Stimulated activated CD4-positive, alpha-beta T cell treated with anti-CD3 and anti-CD28 coated beads, Interleukin-1b, Interleukin-23, amount 100 ng/mL, for 24 hours (primary cell): ENCODE measurements at places on chromosomes 2 and 18.

- no peak for DNase-seq
Measured at GRCh38 chr2:22301228-22301627, 1083.8 kb upstream of the KLHL29 start.

DNA sequence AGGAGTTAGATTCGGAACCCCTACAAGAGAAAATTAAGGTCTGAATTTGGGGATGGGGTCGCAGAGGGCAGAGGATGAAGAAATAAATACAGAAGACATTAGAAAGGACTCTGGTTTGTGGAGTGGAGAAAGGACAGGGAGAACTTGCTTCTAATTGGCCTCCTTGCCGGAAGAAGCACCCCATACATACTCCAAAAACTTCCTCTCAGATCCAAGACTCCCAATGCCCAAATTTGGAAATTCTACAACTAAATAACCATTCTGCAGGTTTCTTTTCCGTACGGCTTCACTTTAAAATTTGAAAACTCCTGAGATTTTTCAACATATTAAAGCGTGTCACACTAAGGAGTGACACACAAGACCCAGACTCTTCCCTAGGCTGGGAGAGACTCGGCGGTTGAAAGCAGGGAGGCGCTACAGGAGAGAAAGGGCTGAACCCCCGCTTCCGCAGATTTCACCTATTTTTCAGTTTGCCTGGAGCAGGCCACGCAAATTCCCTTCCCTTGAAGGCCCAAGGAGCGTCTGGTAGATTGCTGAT lies 478 bp downstream of the CLHC1 start:
- DNase-seq, result no peak

- DNase-seq, result no peak
Measured at GRCh38 chr2:1685957-1686783, 58.1 kb downstream of the PXDN start.

DNA sequence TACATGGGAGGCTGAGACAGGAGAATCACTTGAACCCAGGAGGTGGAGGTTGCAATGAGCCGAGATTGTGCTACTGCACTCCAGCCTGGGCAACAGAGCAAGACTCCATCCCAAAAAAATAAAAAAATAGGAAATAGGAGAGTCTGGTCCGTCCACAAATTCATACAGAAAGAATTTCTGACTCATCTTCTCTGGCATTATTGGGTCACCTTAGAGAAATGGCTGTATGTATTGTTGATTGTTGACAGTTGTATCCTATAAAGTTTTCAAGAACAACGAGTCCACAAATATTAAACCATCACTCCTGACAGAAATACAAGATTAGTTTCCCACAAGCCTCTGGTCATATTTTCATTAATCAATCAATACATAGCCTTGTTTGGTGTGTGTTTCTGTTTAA lies 20.4 kb downstream of the RBM43 start:
- DNase-seq, result no peak

GRCh38 chr2:127379712-127380355 lies 7.9 kb downstream of the MAP3K2 start:
- DNase-seq, result no peak

DNA sequence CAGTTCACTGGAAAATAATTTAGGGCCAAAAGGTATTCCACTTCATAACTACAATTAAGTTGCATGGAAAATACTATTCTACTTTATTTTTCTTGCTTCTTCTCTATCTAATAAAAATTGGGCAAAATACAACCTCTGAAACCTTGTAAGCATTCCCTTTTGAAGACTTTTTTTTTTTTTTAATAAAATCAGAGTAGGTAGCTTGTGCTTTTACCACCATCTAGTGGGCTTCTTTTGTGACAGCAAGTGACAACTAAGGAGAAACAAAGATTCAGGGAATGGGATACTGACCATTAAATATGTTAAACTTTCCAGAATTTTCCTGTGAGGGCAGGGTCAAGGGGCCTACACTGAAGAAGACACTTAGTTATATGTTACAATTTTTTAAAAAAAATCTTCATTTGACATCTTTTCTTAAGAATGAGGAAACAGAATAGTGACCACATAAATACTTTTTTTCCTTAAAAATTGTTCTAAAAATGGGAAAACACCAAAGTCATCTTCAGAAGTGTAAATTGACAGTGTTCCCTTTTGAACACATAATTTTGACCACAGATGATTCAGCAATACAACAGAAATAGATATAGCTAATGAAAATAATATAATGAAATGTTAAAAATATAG lies 1183.2 kb upstream of the ACVR2A start:
- DNase-seq, result no peak

- no peak for DNase-seq
Measured at GRCh38 chr18:28365411-28365831, 188.5 kb upstream of the CDH2 start.

DNA sequence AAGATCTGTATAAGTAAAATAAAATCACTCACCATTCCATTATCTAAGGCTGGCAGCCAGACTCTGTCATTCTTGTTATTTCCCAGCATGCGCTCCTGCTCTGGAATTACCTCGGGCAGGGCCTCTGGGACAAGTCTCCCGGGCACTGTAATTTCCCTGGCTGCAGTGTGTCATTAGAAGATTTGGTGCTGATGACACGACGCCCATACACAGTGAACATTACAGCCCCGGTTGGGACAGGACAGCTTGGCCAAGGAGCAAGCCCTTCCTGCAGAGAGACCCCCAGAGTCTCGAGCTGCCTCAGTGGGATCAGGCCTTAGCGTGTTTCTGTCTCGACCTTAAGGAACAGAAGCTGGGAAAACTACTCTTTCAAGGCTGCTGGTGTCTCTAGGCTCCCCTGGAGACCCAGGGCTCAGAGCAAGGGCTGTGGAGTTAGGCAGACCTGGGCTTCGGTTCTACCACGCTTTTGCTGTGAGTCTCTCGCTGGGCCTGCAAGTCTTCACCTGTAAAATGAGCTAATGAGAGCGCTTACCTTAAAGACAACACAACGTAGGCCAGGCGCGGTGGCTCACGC lies 39.7 kb downstream of the SMAD7 start:
- DNase-seq, result no peak

DNA sequence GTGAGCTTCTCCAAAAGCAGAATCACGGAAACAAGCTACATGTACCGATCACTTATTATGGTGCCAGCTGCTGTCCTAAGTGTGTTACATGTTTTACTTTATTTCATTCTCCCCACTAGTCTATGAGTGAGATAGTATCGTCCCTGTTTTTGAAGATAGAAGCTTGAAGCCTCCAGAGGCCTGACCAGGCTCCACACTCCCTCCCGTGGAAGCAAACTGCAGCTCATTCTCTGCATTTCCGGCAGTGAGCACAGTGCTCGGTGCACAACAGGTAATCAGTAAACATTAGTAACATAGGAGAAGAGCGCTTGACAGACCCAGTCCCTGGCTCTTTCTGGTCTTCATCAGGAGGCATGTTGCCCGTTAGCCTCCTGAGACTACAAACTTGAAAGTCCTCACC lies 72.9 kb downstream of the ZBTB7C start:
- no peak for DNase-seq

GRCh38 chr2:100988630-100989417 lies 13.3 kb upstream of the RPL31 start:
- no peak for DNase-seq

GRCh38 chr2:107772353-107772752 lies 54.3 kb upstream of the RGPD4 start:
- no peak for DNase-seq

- DNase-seq, result no peak
Measured at GRCh38 chr18:11162462-11162861, 13.1 kb upstream of the PIEZO2 start.

GRCh38 chr2:122531290-122532071 lies 776.0 kb downstream of the TSN start:
- no peak for DNase-seq

DNA sequence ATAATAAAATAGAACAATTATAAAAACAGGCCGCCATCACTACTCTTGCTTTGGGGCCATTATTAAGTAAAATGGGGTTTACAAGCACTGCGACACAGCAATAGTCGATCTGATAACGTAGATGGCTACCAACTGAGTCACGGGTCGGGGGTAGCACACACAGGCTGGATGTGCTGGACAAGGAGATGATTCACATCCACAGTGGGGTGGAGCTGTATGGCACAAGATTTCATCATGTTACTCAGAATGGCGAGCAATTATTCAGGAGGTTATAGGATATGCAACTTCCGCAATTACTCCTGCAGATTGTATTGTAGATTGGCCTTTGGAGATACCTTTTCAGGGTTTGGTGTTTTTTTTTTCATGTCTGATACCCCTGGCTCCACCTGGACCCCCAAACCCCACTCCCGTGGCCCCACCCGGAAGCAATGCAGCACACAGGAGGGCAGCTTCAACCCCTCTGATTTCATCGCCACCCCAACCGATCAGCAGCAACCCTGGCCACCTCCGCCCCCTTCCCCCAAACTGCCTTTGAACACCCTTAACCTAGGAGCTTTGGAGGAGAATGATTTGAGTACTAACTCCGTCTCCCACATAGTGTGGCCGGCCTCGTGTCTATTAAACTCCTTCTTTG lies 21.4 kb upstream of the MLPH start:
- no peak for DNase-seq

DNA sequence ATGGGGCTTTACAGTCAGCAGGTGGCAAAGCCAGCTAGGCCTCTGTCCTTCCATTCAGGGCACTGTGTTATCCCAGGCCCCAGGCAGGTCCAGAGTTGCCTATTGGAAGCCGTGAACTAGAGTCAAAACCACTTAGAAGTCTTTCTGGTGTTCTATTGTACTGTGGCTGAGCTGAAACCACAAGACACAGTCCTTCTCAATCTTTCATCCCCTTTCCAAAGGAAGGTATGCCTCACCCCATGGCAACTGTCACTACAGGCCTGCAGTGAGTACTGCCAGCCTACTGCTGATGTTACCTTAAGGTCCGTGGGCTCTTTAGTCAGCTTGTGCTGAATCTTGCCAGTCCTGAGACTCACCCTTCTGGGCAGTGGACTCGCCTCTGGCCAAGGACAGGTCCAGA lies 181.6 kb downstream of the GULP1 start:
- DNase-seq, result no peak

GRCh38 chr18:43914018-43914417 lies 636.7 kb upstream of the SYT4 start:
- no peak for DNase-seq

DNA sequence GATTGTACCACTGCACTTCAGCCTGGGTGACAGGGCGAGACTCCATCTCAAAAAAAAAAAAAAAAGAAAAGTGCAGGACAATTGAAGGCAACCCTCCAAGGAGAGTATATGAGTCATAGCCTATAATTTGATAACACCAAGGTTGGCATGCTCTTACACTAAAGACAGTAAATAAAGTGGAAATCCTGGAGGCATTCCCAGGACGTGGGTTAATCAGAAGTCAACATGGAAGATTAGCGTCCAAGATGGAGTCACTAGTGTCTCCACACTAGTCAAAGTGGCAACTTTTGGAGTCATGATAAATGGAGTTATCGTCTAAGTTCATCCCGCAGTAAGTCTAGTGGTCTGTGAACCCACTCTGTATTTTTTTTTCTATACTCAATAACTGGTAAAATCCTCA lies 21.2 kb upstream of the UGGT1 start:
- DNase-seq, result no peak

DNA sequence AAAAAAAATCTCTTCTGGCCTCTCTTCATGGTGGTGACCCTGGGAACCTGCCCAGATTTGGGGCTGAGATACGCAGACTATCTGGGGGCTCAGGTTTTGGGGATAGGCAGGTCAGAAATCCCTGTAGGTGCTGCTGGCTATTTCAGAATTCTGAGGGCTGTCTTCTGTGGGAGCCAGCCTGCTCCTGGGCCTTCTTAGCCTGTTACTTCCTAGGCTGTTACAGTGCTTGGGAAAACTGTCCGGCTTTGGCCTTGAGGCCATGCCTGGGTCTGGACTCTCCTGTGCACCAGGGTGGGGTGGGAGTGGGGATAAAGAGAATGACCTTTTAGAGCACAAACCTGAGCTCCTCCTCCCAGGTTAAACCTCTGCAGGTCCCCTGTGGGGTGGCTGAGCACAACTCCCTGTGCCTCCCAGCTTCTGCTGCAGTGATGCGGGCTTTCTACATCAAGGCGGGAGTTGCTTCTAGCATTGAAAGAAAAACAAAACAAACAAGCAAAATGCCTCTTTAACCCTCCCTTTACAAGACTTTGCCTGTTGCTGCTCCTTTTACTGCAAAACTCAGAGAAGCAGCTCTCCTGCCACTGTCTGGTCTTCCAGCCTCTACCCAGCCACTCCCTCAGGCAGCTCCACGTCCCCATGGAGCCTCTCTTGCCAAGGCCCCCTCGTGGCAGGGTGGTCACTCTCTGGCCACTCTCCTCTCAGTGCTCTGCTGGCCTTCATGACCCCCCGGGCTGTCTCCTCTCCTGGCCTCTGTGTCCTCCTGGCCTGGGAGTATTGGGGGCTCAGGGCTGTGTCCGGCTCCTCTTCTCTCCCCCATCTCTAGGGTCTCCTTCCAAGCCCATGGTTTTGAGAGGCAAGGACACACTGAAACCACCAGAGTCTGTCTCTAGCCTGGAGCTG lies 293.0 kb upstream of the HS6ST1 start:
- DNase-seq, result no peak

- DNase-seq, result no peak
Measured at GRCh38 chr2:117983040-117983439, 30.8 kb downstream of the CCDC93 start.

DNA sequence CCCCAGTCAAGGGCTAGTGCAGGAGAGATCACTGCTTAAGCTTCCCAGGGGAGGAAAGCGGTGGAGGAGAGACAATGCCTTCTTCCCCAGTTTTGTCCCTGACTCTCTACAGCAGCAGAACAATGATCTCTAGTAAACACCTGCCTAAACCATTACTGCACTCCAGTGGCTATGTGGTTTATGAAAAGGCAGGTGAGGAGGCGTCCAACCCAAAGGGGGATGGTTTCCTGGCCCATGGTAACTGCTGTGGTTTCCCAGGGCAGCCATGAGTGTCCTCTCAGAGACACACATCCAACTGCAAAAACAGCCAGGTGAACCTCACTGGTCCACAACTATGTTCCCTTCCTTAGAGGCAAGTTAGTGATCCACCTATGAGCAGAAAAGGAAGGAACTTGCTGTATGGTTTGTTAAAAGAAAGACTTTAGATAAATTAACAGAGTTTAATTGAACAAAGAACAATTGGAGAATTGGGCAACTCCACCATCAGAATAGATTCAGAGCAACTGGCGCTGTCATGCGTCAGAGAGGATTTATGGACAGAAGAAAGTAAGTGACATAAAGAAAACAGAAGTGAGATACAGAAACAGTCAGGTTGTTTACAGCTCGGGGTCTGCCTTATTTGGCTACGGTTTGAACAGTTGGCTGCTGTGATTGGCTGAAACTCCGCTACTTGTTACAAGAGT lies 4.8 kb upstream of the TTC39C start:
- no peak for DNase-seq

DNA sequence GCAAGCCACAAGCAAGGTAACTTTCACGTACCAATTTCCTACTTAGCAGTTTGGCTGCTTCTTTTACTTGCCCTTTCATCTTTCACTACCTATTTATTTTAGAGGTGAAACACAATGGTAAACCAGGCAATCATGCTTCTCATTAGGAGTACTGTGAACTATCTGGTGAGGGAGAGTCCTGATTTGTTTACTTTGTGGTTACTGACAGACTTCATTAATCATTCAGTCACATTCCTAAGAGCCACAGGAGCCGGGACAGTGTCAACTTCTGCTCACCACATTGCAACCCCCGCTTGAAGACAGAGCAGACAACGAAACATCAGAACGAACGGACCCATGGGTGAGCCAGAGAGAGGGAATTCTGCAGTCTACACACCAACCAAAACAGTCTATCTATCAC lies 28.8 kb downstream of the TUBB6 start:
- no peak for DNase-seq
